ENCODE measurements at places on chromosomes 12 and 14.

- DNase-seq, result no peak
Observed at GRCh38 chr12:102954134-102954533, 3.3 kb upstream of the ASCL1 start.

DNA sequence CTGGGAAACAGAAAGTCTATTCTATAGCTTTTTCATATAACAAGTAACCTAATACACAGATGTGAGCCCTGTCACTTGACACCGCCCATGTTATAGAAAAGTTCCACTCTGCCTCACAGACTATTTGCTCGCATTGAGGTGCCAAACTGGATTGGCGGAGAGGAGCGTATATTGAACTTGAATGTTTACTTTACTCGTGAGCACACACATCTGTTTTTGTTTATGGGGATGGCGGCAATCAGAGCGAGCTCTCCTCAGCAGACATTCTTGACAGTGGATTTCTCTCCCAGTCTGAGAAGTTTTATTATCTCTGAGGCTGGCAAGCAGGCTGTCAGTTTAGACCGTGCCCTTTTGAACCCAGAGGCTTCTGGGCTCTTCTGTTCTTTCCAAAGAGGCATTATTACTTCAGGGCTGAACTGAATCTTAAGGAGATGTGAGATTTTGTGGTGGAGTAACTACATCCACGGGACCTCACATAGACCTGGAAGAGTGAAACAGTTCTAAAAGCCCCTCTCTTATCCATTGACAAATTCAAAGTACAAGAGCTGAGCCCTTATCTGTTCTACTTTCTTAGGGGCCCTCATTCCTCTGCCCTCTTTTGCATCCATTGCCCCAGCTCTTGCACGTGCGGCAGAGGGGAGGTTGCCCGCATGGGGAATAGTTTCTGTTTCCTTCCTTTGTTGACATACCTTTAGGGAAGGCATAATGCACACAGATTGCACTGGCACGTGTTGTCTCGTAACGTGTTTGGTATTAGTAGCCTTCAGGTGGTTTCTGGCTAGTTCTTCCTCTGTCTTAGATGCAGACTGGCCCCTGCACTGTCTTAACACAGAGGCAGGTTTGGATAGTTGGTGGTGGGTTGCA, 68.2 kb downstream of the DRAM1 start:
- DNase-seq, result peak; percentile 5

DNA sequence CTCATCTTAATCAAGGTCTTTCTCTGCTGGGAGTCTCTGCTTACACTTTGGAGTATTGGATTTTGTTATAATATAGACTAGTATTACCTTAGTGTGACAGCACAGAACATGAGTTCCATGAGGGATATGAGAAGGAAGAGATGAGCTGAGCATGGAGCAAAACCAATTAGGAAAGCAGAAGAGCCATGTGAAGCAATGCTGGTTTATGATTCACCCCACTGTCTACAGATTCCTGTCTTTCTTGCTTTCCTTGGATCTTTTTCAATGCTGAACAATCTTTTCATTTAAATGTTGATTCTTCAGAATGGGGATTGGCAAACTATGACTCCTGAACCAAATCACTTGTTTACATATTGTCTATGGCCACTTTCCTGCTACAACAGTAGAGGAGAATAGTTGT, 70.4 kb upstream of the KITLG start:
- DNase-seq, result peak; percentile 7

DNA sequence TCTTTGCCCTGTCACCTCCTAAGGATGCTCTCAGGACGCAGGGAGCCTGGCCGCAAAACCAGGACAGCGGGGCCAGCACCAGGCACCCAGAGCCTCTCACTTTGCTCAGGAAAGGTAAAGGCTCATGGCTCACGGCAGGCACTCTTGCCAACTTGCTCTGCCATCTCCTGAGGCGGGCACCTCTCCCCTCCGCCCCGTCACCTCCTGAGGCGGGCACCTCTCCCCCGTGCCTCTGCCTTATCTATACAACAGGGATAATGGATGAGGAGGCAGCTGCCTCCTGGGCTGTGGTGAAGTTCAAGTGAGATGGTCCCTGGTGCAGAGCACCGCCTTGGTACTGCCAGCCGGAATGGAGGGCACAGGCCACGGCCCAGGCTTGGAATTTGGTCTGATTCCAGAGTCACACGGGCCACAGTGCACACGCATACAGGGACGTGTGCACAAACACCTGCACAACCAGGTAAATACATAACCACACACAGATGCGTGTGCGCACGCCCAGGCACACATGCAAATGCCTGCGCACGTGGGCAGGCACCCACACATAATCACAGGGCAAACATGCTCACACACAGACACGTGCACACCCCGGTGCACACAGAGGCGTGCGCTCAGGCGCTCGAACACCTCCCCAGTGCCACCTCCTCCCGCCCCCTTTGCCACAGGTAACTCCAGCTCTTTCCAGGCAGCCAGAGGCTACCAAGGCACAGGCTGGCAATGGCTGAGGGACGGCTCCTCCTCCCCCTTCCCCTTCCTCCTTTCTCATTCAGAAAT, 11.6 kb downstream of the DEGS2 start:
- DNase-seq, result no peak

DNA sequence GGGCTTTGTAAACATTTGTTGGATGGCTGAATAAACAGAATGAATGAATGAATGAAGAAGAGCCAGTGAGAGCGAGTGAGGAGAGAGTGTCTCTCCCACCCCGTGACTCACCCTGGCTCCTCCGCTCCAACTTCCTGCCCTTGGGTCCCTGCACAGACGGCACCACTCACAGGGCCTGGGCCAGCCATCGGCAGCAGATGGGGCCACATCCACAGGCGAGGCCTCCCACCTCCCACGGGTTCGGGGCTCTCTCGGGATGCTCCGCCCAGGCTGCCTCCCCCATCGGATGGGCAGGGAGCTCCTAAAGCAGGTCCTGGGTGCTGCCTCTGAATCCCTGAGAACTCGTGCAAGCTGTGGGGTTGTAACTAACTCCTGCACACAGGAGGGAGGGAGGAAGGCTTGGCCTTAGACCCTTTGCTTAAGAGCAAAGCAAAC, 41.3 kb downstream of the CCNK start:
- peak; percentile 57 for DNase-seq

DNA sequence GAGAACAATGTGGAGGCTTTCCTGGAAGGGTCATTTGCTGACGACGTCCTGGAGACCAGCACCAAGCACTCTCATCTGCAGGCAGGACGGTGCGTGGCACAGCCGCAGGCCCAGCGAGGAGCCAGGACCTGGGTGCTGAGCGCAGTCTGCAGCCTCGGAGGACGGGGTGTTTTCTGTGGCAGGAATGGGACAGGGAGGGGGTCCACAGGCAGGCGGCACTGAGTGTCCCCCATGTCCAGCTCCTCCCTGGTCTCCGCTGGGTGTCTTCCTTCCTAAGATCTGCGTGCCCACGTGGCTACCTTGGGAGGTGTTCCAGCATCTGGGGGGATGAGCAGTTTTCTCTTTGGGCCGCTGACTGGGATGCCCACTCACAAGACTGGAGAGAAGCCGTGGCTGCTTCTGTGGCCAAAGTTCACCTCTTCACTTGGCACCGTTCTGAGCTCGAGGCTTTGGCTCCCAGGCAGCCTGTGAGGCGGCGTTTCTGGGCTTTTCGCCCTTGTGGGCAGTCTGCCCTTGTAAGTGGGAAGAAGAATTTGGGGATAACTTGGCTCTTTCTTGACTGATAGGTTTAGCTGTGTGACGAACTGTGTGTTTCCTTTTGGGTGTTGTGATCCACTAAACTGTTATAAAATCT, 72.2 kb downstream of the NOC4L start:
- DNase-seq, result peak; percentile 75

DNA sequence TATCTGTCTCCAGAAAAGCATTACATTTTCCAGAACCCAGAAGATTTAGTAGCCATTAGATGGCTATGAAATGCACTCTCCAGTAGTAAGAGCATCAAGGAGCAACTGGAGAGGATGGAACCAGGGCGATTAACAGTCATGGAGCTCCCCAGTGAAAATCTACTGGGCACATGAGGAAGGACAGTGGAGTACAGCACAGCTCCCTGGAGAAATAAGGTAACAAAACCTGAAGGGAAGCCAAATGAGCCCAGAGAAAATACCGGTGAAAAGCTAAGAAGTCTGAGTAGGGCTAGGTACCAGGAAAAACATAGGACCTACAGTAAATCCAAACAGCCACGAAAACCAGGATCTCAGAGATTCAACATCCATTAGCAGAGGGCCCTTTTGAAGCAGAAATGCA, 21.6 kb downstream of the SOX5 start:
- no peak for DNase-seq

GRCh38 chr14:31291210-31291609, 83.6 kb upstream of the HECTD1 start:
- DNase-seq, result peak; percentile 4

DNA sequence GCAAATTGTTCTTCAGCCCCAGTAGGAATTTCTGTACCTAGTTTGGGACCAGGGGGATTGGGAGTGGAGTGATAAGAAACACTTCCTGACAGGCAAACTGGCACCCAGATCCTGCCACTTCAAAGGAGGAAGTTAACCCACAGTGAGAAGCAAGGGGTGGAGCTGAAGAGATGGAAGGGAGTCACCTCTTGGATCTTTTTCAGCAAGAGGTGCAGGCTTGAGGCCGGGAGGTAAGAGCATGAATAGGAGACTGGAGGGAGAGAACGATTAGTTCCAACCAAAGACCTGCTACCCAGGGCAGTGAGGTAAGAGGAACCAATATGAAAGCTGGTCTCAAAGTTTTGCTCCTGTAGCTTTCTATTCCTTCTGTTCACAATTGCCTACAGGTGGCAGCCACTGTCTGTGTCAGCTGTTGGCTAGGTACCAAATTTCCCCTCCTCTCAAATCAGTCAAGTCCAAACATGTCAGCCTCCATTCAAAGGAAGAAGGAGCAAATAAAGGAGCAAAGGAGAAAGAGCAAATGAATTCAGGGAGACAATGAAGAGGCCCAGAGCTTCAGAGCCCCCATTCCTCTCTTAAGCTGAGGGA, 14.9 kb upstream of the TAC3 start:
- DNase-seq, result no peak
